C1 segment of cervical spinal cord (tissue), 14 donors: ENCODE measurements at places on chromosomes 6 and 20.
A peak's percentile ranks its signal among the peaks of the same experiment; 100 is the strongest.

DNA sequence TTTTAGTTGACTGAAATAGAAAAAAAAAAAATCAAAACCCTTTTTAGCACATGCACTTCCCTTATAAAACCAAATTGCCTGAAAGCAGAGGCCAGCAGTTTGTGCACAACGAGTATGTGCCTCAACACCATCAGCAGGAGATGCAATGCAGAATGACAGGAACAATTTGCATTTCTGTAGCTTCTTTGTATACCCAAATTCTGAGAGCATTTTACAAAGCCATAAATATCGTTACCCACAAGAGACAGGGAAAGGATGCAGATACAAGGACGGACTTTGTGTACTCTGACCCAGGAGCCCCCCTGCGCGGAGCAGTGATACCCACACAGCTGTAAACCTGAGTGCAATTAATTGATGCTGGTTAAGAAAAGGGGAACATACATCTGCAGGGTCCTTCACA lies 285.6 kb downstream of the PRKN start:
- no peak for DNase-seq

GRCh38 chr20:11687546-11688292 lies 230.0 kb upstream of the BTBD3 start:
- no peak for DNase-seq

- DNase-seq: no peak
Observed at GRCh38 chr6:92708945-92709344, 710.4 kb downstream of the EPHA7 start.

- no peak for DNase-seq
Observed at GRCh38 chr20:63854069-63854765, 7.1 kb upstream of the ABHD16B start.

DNA sequence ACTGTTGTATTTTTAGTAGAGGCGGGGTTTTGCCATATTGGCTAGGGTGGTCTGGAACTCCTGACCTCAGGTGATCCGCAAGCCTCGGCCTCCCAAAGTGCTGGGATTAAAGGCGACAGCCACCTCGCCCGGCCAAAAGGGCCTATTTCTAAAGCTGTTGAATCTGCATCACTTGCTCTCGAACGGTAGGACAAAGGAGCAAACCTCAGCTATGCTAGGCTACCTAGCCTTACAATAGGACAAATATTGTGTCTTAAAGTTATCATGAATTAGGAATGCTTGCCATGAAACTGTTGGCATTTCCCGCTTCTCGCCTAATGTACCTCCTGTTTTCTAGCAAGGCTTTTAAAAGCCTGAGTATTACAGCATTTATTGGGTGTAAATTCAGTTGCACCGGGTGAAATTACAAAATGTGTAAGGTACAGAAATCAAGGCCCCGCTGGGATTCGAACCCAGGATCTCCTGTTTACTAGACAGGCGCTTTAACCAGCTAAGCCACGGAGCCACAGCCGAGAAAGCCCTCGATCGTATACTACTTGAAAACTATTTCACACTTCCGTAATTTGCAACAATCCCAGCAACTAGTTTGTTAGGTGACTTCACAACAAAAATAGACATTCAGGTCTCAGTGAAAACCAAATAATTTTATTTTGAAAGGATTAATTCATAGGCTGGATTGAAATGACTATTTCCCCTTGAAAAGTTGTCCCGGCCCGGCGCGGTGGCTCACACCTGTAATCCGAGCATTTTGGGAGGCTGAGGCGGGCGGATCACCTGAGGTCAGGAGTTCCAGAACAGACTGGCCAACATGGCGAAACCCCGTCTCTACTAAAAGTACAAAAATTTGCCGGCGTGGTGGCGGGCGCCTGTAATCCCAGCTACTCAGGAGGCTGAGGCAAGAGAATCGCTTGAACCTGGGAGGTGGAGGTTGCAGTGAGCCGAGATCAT lies 211.6 kb upstream of the ZNF184 start:
- no peak for DNase-seq

DNA sequence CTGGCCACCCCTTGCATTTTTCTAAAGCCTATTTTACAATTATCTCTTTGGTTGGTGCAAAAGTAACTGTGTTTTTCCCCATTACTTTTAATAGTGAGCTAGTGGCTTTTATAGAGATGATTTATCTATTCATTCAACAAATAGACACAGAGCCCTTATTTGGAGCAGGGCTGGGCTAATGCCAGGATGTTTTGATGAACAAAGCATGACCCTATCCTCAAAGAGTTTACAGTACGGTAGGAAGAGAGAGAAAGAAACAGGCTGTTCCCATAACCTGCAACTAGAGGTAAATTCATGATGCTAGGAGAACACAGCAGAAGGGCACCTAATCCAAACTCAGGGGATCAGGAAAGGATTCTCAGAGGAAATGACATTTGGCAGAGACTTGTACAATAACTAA lies 37.3 kb upstream of the UST start:
- DNase-seq: no peak

DNA sequence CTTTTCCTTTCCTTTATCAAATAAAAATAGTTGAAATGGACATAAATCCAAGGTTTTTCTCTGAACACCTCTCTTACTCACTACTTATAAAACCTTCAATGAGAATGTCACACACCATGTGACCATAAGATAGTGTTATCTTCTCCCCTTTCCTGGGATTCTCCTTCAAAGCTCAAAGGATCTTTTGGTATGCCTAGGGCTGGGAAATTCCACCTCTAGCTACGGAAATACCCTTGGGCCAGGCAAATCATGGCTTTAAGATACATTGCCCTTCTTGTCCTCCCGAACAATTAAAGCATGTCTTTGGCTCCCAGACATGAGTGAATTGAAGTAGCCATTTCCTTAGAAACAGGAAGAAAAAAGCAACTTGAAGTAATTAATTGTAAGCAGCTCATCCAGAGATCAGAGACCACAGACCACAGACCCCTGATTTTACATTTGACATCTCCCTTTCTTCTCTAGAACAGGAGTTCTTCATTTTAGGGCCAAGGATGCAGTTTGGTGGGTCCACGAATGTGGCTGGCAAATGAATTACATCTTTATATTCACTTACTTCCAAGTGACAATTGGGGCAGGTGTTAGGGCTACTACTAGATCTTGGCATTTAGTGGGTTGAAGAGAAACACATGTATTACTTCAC lies 4.1 kb downstream of the PLCB4 start:
- no peak for DNase-seq

GRCh38 chr20:59382157-59382725 lies 81.8 kb downstream of the EDN3 start:
- DNase-seq: no peak

DNA sequence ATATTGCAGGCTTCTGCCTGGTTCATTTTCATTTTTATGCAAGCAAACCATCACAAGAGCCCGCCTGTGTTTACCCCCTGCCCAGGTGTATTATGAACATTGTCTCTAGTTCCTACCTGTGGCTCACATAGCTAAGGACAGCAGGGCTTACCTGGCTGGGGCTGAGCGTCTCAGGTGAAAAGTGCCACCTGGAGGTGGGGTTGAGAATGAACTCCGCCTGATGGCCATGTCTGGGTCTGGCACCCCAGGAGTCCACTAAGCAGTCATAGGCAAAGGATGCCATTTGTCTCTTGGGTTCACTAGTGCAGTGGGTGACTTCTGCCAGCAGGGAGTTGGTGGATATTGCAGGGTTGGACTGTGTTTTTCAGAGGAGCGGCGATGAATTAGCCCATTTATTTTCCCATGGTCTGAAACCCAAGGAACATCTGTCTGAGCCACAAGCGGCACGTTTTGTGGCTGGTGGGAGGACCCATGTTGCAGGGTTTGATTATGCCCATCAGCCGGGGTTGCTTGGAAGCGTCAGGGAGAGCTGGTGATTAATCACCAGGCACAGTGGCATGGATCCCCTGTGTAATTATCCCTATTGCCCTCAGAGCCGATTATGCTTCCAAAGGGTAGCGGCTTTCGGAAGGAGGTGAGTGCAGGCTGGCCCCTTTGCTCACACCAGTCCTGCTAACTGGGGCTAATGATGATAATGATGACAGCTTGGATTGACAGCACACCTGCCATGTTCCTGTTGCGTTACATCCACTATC lies 92.1 kb downstream of the CDH26 start:
- DNase-seq: no peak

- DNase-seq: no peak
Observed at GRCh38 chr6:25309886-25310285, 30.7 kb downstream of the CARMIL1 start.

GRCh38 chr6:54248319-54248718 lies 59.9 kb upstream of the TINAG start:
- DNase-seq: no peak

DNA sequence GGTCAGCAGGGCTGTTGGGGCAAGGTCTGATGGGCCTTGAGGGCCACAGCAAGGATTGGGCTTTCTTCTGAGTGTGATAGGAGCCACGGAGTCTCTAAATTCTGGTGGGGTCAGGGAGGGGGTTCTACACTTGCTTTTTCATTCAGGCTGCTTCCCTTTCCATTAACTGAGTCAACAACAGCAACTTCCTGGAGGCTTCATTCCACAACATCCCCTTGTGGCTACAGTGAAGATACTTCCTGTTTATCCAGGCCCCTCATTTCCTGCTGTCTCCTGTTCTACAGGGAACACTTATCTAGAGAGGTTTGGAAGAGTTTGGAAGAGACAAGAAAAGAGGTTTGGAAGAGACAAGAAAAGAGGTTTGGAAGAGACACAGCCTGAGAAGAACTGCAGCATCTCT lies 144.8 kb upstream of the ENPP5 start:
- DNase-seq: no peak

DNA sequence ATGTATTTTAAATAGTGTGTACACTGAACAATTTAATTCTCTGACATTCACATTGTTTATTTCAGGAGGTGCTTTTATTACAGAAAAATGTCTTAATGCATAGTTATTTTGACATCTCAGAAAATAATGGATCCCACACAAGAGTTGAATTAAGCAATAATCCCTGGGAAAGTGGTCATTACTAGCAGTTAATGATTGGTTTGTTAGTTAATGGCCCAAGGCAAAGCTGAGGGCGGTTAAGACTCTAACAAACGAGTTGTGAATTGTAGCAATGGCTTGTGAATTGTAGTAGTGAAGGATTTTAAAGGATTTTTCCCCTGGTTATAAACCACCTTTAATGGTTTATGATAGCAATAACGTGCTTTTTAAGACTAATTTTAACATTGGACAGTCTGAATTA lies 1316.0 kb upstream of the GJE1 start:
- no peak for DNase-seq

GRCh38 chr6:129647044-129647443 lies 62.9 kb downstream of the ARHGAP18 start:
- no peak for DNase-seq

GRCh38 chr20:46568570-46569129 lies 18.2 kb upstream of the OCSTAMP start:
- peak; percentile 45 for DNase-seq

- DNase-seq: no peak
Observed at GRCh38 chr6:82017288-82017687, 230.3 kb downstream of the IBTK start.

- no peak for DNase-seq
Observed at GRCh38 chr6:134123666-134124208, 71.3 kb upstream of the SLC2A12 start.

- DNase-seq: no peak
Observed at GRCh38 chr20:60921022-60921622, 330.9 kb upstream of the CDH4 start.

GRCh38 chr6:12457094-12457493 lies 166.9 kb downstream of the EDN1 start:
- no peak for DNase-seq

GRCh38 chr6:116424001-116424400 lies 37.2 kb upstream of the CALHM6 start:
- no peak for DNase-seq

- no peak for DNase-seq
Observed at GRCh38 chr6:52417675-52418111, 2.4 kb upstream of the EFHC1 start.

DNA sequence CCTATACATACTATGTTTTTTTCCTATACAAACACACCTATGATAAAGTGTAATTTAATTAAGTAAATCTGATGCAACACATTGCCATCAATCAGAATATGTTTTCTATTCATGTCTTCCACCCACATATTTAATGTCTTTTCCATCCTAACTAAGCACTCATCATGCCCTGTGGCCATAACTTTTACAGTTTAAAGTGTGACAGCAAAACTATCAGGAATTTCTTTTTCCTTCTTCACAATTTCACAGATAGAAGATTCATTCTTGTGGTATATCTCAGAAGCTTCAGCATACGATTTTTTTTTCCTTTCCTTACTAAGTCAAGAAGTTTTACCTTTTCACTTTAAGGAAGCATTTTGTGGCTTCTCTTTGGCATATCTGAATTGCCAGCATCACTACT lies 7.0 kb upstream of the BEND6 start:
- no peak for DNase-seq

- no peak for DNase-seq
Observed at GRCh38 chr20:50277064-50277415, 86.4 kb downstream of the CEBPB start.

DNA sequence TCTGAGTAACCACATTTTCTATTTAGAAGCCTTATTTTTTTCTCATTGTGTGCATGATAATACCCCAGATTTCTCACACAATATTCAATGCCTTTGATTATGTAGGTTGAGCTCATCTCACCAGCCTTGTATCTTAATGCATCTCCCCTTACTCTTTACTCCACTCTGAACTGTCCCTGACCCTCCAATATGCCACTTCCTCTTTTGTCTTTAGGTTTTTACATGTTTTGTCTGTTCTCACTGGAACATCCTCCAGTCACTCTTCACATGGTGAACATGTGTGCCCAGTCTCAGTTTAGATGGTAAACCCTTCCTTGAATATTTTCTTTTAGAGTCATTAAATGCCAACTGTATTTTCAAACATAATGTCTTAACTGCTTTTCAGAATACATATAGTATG lies 392.9 kb upstream of the IMPG1 start:
- DNase-seq: no peak

DNA sequence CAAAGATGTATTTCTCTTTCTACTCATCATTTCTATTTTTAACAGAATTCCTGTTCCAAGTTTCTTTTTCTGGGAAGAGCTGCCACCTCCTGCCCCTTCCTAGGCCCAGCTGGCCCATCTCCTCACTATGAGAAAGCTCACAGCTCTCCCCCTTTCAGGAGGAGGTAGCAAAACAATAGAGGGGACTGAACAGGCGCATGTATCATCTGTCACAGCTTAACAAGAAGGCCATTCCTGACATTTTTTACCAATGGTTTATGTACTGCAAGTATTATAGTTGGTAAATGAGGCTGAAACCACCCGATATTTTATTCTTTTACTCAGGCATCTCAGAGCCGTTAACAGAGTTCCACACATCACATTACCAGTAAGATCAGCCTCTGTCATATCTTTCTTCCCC lies 103.7 kb upstream of the MTHFD1L start:
- no peak for DNase-seq

DNA sequence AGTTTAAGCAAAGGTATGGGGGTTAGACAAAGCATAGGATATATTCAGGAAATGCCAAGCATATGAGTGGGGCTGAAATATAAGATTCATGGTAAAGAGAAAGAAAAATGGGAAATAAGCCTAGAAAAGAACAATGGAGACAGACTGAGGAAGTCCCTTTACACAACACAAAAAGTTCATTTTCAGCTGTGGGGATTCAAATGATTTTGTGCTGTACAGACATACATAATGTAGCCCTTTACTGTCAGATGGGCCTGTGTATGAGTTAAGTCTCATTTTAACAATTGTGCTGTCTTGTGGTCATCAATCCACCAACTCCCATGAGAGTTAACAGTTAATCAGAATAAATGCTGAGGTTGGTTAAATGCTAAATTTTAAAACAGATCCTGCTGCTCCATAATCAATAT lies 37.2 kb downstream of the REV3L start:
- no peak for DNase-seq
